Astrocyte of the hippocampus (primary cell): ENCODE measurements at places on chromosomes 16 and 17.

GRCh38 chr16:67349172-67349571, 22.6 kb downstream of the LRRC36 start:
- peak; percentile 14 for DNase-seq

GRCh38 chr17:80898716-80899115, 92.9 kb upstream of the CHMP6 start:
- DNase-seq, result no peak

DNA sequence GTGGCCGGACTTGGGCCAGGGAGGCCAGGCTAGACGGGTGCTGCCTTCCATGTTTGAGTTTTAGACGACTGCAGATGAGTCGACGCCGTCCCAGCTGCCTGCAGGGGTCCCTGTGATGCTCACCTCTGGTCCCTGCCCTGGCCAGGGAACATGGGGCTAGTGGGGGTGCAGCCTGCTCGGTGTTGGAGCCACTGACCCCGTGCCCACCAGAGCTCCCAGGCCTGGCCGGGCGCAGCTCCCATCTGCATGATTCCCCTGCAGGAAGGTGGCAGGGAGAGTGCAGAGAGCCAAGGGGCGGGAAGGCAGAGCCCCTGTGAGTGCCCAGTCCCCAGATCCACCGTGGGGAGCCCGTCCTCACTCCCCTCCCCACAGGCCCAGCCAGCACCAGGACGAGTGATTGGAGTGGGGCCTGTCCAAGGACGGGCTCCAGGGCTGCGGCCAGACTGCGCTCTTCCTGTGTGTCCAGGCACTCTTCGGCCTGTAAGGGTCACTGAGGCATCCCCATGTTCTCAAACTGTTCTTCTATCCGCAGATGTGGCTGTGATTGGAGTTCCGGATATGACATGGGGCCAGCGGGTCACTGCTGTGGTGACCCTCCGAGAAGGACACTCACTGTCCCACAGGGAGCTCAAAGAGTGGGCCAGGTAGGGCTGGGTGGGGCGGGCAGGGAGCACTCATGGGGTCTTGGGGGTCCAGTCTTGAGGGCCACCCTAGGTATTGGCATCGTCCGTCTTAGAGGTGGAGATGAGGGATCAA, 26.0 kb upstream of the CDH15 start:
- no peak for DNase-seq

GRCh38 chr17:35842239-35842638, 26.5 kb downstream of the HEATR9 start:
- DNase-seq, result no peak

- no peak for DNase-seq
Observed at GRCh38 chr17:77437747-77438146, 297.0 kb downstream of the SEC14L1 start.

- DNase-seq, result no peak
Observed at GRCh38 chr16:28958836-28959235, 8.1 kb downstream of the NFATC2IP start.

DNA sequence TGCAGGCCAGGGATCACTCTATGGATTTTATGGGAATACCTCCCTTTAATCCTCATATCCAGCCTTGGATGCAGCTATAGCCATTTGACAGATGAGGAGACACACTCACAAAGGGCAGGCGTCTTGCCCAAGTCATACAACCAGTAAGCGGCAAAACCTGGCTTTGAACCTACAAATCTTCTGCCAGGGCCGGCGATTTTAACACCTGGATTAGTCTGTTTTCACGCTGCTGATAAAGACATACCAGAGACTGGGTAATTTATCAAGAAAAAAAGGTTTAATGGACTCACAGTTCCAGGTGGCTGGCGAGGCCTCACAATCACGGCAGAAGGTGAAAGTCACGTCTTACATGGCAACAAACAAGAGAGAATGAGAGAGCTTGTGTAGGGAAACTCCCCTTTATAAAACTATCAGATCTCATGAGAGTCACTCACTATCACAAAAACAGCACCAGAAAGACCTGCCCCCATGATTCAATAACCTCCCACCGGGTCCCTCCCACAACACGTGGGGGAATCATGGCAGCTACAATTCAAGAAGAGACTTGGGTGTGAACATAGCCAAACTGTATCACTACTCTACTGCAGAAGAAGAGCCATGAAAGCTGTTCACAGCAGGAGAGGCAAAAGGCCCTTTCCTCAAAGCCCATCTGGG, 67.5 kb downstream of the XYLT1 start:
- DNase-seq, result no peak

DNA sequence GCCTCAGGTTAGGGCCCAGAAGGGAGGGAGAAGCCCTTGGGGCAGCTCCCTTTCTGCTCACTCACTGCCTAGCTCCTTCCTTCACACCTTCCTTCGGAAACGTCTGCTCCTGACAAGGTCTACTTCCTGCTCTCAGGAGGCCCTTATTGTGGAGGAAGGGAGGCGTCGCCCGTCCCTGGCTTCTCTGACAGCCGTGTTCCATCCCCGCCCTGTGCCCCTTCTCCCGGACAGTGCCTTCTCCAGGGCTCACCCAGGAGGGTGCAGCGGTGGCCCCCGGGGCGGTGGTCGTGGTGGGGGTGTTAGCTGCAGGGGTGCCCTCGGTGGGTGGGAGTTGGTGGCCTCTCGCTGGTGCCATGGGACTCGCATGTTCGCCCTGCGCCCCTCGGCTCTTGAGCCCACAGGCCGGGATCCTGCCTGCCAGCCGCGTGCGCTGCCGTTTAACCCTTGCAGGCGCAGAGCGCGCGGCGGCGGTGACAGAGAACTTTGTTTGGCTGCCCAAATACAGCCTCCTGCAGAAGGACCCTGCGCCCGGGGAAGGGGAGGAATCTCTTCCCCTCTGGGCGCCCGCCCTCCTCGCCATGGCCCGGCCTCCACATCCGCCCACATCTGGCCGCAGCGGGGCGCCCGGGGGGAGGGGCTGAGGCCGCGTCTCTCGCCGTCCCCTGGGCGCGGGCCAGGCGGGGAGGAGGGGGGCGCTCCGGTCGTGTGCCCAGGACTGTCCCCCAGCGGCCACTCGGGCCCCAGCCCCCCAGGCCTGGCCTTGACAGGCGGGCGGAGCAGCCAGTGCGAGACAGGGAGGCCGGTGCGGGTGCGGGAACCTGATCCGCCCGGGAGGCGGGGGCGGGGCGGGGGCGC, 231.9 kb downstream of the SEC14L1 start:
- peak; percentile 88 for DNase-seq

DNA sequence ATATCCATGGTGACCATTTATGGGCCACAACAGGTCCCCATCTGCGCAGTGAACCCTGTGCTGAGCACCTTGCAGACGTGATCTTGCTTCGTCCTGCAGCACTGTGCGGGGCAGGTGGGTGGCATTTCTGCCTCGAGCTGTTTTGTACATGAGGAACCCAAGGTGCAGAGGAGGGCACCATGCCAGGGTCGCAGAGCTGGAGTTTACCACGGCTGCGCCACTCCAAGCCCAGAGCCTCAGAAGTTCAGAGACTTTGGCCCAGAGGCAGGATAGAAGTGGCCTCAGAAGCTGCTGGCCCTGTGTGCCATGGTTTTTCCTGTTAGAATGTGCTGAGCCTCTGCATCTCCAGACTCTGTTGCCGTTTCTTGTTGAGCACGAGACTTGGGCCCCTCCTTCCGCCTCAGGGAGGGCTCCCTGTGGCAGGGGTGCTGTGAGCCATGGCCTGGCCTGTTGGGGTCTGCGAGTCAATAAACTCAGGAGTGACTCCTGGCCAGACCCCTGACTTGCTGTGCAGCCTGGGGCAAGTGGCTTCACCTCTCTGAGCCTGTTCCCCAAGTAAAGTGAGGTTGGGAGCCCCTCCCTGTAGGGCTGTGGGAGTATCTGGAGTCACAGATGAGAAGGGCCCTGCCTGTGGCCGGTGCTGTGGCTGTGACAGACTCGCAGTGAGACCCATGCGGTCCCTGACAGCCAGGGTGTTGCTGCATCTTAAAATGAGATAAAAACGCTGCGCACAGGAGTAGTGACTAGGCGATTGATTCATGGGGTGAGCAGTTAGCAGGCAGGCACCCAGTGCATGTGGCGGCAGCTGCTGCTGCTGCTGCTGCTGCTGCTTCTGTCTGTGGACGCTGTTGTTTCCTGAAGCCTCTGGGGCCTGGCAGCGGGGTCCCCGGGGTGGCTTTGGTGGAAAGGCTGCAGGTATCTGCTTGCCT, 11.8 kb downstream of the MAP2K3 start:
- DNase-seq, result no peak

DNA sequence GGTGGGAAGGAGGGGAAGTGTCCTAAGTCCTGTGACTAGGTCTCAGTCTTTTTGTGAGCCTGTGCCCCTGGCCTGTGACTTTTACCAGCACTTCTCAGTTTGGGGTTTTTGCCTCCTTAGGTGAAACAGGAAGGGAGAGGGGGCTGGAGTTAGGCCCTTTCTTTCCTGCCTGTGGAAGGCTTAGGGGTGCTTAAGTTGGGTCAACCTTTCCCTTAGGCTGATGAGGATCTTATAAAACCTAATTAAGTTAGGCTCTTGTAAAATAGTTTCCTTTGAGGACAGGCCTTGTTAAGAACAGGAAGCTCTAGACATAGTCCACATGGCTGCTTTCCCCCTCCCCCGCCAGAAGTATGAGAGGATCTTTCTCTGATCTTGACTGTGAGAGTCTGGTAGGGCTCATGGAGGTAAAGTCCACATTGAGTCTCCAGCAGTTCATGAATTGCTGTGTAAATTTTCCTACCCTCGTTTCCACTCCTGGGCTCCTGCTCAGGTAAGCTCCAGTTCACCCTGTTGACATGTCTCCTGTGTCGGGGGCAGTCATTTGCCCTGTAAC, 17.0 kb upstream of the DNASE1 start:
- DNase-seq, result no peak

DNA sequence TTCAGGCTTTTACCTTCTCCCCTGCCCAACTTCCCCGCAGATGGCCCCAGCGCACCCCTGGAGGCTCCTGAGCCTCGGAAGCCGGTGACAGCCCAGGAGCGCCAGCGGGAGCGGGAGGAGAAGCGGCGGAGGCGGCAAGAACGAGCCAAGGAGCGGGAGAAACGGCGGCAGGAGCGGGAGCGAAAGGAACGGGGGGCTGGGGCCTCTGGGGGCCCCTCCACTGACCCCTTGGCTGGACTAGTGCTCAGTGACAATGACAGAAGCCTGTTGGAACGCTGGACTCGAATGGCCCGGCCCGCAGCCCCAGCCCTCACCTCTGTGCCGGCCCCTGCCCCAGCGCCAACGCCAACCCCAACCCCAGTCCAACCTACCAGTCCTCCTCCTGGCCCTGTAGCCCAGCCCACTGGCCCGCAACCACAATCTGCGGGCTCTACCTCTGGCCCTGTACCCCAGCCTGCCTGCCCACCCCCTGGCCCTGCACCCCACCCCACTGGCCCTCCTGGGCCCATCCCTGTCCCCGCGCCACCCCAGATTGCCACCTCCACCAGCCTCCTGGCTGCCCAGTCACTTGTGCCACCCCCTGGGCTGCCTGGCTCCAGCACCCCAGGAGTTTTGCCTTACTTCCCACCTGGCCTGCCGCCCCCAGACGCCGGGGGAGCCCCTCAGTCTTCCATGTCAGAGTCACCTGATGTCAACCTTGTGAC, 3.6 kb downstream of the MAPK7 start:
- no peak for DNase-seq

GRCh38 chr17:74755533-74755932, 7.1 kb downstream of the NHERF1 start:
- DNase-seq, result no peak

DNA sequence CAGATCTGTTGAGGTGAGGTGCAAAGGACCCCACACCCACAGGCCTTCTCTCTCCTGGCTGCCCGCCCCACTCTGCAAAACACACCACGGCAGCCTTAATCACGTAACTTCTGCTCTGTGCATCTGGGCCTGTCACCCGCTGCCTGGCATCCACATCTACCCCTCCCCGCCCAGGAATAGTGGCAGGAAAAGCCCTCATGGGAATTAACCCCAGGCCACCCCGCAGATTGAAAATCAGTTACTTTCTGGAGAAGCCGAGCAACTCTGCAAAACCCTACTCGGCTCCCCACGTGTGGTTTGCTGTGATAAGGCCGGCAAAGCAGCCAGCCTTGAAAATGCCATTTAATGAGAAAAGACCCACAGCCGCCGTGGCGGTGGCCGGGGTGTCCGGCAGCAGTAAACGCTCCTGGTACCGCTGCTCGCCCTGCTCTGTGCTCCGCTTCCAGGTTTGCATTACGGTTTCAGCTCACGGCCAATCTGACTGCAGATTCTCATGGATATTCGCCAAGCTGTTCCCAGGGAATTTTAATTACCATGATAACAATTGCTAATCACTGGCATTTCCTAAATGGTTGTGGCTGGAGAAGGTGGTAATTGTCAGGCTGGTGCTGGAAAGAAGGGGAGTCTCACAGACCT, 78.0 kb upstream of the DOC2B start:
- peak; percentile 31 for DNase-seq
